NCI-H460 (cell line): ENCODE measurements at places on chromosomes 13 and 19. TPM values are rescaled to one million over a fixed set of nuclear protein-coding genes. Genes with fewer than 3 reads are reported as not detected.

DNA sequence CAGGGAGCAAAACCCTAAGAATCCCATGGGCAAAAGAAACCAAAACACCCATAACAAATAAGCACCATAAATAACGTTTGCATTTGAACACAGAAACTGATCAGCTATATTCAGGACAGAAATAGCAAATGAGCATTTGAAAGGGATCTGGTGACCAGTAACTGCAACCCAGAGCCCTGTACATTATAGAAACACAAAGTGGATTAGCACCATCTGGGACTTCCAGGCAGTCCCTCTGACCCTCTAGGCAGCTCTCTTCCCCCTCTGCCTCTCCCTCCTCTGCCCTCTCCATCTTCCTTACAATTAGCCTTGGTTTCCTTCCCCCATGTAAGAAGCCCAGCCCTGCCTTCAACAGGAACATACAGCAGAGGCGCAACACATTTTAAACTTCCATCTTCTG lies 215.0 kb downstream of the DCLK1 start:
- no peak for DNase-seq

- peak; percentile 44 for DNase-seq
Observed at GRCh38 chr19:13155472-13156359, 5.5 kb downstream of the IER2 start.

DNA sequence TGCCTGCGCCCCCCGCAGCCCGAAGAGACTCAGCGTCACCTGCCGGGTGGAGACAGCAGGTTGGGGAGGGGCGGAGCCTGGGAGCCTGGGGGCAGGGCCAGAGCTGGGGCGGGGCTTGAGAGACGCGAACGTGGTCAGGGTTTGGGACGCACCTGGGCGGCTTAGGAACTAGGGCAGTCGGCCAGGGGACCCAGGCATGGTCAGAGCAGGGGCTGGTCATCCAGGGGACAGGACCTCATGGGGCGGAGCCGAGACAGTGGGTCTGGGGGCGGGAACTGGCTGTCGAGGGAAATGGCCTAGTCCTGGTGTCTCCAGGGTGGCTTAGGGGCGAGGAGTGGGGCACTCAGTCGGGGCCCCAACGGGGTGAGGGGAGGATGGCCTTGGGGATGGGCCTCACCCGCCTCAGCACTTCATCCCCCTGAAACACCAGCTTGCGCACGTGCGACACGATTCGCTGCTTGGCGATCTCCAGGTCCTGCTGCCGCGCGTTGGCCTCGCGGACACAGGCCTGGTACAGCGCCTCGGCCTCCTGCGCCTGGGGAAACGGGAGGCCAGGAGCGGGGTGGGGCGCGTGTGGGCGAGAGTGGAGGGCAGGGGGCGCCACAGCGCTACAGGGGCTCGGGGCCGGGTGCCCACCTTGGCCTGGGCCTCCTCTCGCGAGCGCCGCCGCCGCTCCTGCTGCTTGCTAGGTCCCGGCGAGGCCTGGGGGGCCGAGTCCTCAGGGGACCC lies 5.8 kb downstream of the GMIP start:
- no peak for DNase-seq

- no peak for DNase-seq
Observed at GRCh38 chr19:52692431-52693008, 42.3 kb downstream of the ZNF611 start.

ZNF253 gene
- 1.5 and 2.4 TPM in 2 replicates for total RNA-seq
